ENCODE measurements at places on chromosomes 1 and 21.

DNA sequence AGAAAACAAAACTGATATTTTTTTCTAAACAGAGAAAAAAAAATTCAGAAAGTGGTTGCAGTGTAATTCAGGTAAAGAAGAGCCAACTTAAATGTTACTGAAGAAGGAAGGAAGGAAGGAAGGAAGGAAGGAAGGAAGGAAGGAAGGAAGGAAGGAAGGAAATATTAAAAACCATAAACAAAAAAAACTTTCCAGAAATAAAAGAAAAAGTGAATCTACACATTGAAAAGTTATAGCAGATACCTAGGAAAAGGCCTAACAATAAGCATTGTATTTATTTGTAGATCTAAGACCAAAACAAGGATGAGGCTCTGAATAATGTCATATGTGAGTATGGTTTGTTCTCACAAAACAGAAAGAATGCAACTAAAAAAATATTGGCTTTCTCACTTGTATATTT is 345.4 kb upstream of the NR5A2 start:
- no peaks in the 10 kb centered on the region for H3K36me3 ChIP-seq
- no peak for DNase-seq
- H3K4me3 ChIP-seq: no peak overlapping the region
- H3K4me1 ChIP-seq: no peaks in the 10 kb centered on the region
- H3K27ac ChIP-seq: no peak overlapping the region

DNA sequence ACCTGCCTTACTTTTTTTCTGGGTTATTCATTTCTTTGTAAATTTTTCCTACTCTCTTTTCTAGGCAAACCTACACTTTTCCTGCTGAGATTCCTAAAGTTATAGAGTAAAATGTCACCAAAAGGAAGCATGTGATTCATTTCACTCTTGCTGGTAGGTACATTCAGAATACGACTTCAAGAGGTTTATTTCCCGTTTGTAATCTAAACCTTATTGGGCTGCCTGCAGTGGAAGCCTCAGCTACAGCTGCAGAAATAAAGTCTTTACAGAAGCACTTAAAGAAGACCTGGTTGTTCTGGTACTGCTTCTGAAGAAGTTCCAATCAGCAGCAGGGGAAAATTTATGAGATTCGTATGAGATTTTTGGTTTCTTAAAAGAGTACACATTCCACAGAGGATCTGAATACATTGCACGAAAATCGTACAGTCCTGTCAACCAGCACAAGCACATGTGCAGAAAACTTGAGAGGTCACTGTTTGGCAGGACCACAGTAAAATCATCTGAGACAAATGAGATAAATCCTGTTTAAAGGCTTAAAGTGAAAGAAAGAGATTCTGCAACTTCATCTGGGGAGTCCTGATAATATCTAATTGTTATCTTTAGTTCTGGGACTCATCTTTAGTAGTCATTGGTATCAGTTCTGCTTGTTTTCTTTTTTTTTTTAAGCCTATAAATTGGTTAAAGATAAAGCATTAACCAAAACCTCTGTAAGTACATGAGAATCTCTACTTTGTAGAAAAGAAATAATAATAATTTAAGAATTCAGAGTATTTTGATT is 109.9 kb upstream of the ADGRL2 start:
- DNase-seq: no peak

DNA sequence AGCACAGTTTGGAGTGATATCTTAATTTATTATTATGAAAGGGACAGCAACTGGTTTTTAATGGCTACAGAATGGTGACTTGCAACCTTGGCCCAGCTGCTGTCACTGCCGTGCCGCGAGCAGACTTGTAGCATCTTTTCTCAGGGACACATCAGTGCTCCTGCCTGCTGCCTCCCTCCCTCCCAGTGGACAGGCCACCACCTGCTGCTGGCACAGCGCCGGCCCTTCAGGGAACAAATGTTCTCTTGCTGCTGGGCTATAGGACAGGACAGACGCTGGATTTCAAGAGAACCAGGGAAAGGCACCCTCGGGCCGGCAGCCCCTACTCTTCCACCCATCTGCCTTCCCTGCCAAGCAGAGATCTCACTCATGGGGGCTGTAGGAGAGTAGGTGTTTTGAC is 413.8 kb upstream of the NFIA start:
- no peak for DNase-seq
- H3K27me3 ChIP-seq: no peaks in the 10 kb centered on the region
- H3K4me1 ChIP-seq: no peaks in the 10 kb centered on the region
- no peaks in the 10 kb centered on the region for H3K36me3 ChIP-seq
- no peak overlapping the region for H3K4me3 ChIP-seq

DNA sequence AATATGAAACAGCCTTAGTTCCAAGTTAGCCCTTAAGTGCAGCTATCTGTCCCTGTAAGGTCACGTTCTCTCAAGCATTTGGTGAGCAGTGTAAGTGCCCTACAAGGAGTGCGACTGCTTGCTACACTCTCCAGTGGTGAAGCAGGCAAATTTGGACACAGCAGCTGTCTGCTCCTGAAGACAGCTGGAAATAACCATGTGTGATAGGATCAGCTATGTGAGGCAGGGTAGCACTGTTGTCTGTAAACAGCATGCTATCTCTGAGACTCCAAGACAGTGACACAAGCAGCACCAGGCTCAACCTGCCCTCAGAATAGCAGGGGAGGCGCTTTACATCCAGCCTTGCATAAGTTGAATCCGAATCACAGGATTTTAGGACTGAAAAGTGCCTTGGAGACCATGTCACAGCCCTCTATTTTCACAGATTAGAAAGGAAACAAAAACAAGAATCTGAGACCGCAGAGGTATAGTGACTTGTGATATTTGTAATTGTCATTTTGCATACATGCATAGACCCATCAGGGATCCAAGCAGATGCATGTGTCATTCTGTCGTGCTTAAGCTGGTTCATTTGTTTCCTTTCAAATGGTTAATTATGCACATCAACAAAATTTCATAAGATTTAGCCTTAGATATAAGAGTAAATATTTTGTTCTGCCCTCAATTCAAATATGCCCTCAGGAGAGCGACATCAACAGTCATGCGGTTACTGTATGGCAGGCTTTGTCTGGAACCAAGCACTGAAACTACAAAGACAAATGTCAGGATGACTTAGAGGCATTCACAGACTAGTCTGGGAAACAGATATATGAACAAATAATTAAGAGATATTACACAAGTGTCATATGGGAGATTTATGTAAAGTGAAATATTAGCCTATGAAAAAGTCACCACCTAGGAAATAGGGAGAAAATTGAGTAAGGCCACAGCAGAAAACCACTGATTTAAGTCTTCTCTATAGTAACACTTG is 134.9 kb upstream of the NRIP1 start:
- no peak overlapping the region for H3K4me3 ChIP-seq
- DNase-seq: no peak
- no peaks in the 10 kb centered on the region for H3K4me1 ChIP-seq
- peaks cover 2% of the 10 kb centered on the region for H3K27me3 ChIP-seq

- no peak overlapping the region for H3K27ac ChIP-seq
- peaks cover 55% of the 10 kb centered on the region for H3K27me3 ChIP-seq
- DNase-seq: no peak
- no peaks in the 10 kb centered on the region for H3K36me3 ChIP-seq
- H3K4me1 ChIP-seq: peaks cover 14% of the 10 kb centered on the region
These were observed 2.2 kb downstream of the PGBD5 start for GRCh38 chr1:230423951-230424350.

DNA sequence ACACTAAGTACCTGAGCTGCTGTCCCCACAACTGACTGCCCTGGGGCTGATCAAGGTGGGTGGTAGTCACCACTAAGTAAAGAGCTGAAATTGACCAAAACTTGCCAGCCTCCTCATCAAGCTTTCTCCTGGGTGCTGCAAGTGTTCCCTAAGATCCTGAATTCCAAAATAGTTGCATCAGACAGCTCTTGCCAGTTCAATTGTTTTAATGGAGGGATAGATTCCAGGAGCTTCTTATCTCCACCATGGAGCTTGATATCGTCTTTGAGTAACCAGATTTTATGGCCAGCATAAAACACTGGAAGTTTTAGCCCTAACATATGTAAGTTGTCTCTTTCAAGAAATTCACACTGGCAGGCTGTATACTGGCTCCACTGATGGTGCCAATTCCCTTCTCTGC is 90.3 kb downstream of the NID1 start:
- no peak overlapping the region for H3K27ac ChIP-seq
- H3K4me3 ChIP-seq: no peak overlapping the region
- no peak for DNase-seq
- H3K4me1 ChIP-seq: peaks cover 13% of the 10 kb centered on the region
- peaks cover 14% of the 10 kb centered on the region for H3K27me3 ChIP-seq
- H3K36me3 ChIP-seq: no peaks in the 10 kb centered on the region

DNA sequence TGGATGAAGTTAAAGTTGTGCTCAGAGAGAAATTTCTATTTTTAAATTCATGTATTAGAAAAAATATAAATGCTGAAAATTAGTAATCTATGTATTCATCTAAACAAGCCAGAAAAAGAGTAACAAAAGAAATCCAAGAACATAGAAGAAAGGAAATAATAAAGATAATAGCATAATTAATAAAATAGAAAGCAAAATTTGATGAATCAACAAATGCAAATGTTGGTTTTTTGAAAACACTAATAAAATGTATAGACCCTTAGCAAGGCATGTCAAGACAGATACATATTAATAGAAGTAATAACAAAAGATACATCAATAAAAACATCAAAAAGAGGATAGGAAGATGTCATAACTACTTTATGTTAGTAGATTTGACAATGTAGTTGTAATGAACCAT is 18.0 kb downstream of the F13B start:
- no peaks in the 10 kb centered on the region for H3K4me1 ChIP-seq
- DNase-seq: no peak
- peaks cover 3% of the 10 kb centered on the region for H3K27me3 ChIP-seq
- H3K36me3 ChIP-seq: no peaks in the 10 kb centered on the region
- no peak overlapping the region for H3K4me3 ChIP-seq

- H3K27me3 ChIP-seq: no peaks in the 10 kb centered on the region
- no peak for DNase-seq
- H3K4me1 ChIP-seq: peaks cover 21% of the 10 kb centered on the region
- no peak overlapping the region for H3K4me3 ChIP-seq
- H3K27ac ChIP-seq: no peak overlapping the region
These were observed 21.9 kb downstream of the KMO start for GRCh38 chr1:241553886-241554592.

DNA sequence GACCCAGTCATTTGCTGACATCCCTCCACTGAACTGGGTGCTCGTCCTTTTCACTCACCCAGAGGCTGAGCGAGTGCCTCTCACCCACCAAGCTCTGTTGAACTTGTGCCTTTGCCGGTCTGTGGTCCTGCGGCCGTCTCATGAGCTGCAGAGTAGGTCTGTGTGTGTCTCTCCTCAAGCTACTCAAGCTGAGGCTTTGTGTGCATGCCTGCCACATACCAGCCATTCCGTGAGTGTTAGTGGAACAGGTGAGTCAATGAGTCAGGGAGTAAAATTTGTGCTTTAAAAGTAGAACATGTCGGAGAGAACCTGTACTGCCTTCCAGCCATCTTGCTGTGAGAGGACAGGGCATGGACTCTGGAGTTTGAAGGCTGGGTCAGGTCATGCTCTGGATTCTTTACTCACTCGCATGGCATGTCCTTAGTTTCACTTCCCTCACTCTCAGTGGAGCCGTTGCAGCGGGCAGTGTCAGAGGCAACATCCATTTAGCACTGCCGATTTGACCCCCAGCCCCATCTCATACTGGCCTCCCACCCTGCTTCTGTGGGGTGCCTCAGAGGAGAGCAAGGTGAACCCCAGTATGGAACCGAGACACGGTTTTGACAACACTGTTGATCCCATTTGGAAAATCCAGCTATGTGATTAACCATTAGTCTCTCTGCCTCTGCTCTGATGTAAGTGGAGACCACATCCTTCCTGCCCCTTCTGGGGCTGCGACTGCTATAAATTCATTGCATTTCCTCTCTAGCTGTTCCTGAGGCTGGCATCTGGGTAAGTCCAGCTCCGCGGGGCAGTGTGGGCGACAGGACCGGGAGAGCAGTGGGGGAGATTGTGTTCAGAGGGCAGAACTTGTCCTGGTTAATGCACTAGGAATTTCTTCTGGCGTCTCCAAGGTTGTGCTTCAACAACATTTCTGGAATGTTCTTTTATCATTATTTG is at the start of gene NLRP3:
TSS of gene NLRP3 (plus strand) at position 751 of the 939 bp plus-strand sequence. CDS start 2,628 bp downstream, outside the sequence.
- peaks cover 22% of the 10 kb centered on the region for H3K4me1 ChIP-seq
- H3K27me3 ChIP-seq: peaks cover 41% of the 10 kb centered on the region
- no peak within 1 kb of the TSS for H3K27ac ChIP-seq
- no peaks in the 10 kb centered on the region for H3K36me3 ChIP-seq
- DNase-seq: peak; percentile 11

- peaks cover 33% of the 10 kb centered on the region for H3K27me3 ChIP-seq
- no peaks in the 10 kb centered on the region for H3K36me3 ChIP-seq
- H3K4me3 ChIP-seq: no peak overlapping the region
- DNase-seq: no peak
- no peak overlapping the region for H3K27ac ChIP-seq
These were observed 3.1 kb downstream of the KANK4 start for GRCh38 chr1:62316135-62316534.

- no peak for DNase-seq
- no peaks in the 10 kb centered on the region for H3K36me3 ChIP-seq
- H3K27ac ChIP-seq: no peak overlapping the region
- no peaks in the 10 kb centered on the region for H3K27me3 ChIP-seq
- H3K4me3 ChIP-seq: no peak overlapping the region
These were observed 276.0 kb downstream of the ASTN1 start for GRCh38 chr1:176888471-176889032.

DNA sequence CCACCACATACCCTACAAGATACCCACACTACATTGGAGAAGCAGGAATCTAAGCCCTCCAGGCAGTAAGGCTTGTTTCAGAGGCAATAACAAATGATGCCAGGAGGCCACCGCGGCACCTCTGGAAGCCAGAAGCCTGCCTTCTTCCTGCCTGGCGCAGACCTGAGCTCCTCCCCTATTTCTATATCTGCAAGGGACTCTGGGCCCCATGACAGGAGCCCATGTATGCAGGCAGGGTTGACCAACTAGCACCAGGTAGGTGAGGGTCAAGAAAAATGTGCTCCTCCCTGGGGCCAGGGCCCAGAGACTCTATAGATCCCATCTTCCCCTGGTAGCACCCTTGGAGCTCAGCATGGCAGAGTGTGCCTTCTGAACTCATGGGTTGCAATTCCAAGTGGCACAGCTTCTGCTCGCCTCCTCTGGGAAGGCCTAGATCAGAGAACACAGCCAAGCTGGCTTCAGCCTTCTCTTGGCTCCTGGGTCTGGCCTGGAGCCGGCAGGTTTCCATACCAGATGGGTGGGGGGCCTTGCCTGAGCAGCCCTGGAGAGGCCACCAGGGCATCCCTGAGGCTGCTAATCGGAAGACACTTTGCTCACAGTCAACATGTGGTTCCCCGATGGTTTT is 85.1 kb downstream of the STUM start:
- peaks cover 30% of the 10 kb centered on the region for H3K36me3 ChIP-seq
- H3K4me3 ChIP-seq: no peak overlapping the region
- no peaks in the 10 kb centered on the region for H3K27me3 ChIP-seq
- H3K4me1 ChIP-seq: peaks cover 30% of the 10 kb centered on the region
- no peak for DNase-seq

- H3K36me3 ChIP-seq: no peaks in the 10 kb centered on the region
- no peaks in the 10 kb centered on the region for H3K4me1 ChIP-seq
- H3K27me3 ChIP-seq: peaks cover 5% of the 10 kb centered on the region
- no peak for DNase-seq
These were observed 87.2 kb downstream of the ATP1A1 start for GRCh38 chr1:116460261-116460660.
